ENCODE measurements at places on chromosomes 13 and 19.
A peak's percentile ranks its signal among the peaks of the same experiment; 100 is the strongest.

DNA sequence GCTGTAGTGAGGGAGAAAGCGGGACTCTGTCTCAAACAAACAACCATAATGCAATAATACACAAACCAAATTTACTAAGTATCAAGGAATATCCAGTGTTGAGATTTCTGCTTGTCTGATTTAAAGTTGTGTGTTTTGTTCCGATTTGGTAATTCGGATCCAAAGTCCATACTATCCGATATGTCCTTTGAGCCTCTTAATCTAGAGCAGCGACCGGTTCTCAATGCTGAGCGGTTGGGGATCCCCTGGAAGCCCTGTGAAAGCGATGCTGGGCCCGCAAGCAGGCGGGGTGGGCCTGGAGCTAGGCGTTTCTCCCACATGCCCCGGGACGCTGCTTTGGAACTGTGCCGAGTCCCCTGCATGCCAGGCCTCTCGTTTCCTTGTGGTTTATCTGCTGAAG is 20.2 kb downstream of the C19orf44 start:
- no peak for DNase-seq

GRCh38 chr19:50204811-50205675 is 1.6 kb downstream of the MYH14 start:
- DNase-seq, result no peak

GRCh38 chr19:43639519-43640423 is at the start of gene CADM4:
TSS of gene CADM4 (minus strand) at chr19:43639850. CDS start at chr19:43639790, 60 bp downstream.
- peak; percentile 63 for DNase-seq

DNA sequence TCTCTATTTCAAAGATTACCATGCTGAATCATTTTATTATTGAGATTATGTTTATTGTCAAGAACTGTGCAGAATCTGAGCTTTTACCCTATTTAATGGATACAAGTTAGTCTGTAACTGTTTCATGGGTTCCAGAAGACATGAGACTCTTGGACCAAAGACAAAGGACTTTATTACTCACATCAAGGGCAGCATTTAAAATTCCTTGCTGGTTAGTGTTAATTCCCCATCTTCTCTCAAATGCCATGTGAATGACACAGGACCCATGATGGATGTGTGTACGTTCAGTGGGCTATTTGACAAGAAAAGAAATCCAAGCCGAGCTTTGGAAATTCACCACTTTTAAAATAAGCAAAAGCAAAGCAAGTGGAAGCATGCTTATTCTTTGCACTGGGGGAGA is 139.9 kb downstream of the PCDH20 start:
- no peak for DNase-seq

Measured in anterior cingulate cortex (tissue), 58 donors.